GM12878 (cell line): ENCODE measurements at places on chromosomes 2 and 18.

- DNase-seq: no peak
Measured at GRCh38 chr2:102593516-102593915, 25.8 kb upstream of the SLC9A2 start.

GRCh38 chr2:69138247-69138772 lies 125.3 kb downstream of the ANTXR1 start:
- DNase-seq: no peak

GRCh38 chr2:3480352-3481010 lies 38.9 kb downstream of the ADI1 start:
- no peak for DNase-seq

GRCh38 chr18:58192519-58192918 lies 148.5 kb downstream of the NEDD4L start:
- no peak for DNase-seq

GRCh38 chr18:4319738-4320677 lies 135.1 kb downstream of the DLGAP1 start:
- peak; percentile 64 for DNase-seq

DNA sequence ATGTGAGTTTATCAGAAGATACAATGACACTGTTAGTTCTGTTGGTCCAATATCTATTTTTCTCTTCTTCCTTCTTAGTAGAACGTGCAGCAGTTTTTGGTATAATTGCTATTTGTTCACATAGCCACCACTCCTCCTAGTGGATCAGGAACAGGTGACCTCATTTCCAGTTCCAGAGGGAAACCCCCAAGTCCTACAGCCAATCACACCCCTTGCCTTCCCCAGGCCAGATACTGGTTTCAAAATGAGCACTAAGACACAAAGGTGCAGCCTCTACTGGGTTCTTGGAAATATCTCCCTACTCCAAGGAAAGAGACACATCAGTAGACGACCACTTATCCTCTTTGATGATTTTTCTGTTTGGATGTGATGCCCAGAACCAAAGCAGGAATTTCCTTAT lies 103.2 kb downstream of the TCF4 start:
- no peak for DNase-seq

DNA sequence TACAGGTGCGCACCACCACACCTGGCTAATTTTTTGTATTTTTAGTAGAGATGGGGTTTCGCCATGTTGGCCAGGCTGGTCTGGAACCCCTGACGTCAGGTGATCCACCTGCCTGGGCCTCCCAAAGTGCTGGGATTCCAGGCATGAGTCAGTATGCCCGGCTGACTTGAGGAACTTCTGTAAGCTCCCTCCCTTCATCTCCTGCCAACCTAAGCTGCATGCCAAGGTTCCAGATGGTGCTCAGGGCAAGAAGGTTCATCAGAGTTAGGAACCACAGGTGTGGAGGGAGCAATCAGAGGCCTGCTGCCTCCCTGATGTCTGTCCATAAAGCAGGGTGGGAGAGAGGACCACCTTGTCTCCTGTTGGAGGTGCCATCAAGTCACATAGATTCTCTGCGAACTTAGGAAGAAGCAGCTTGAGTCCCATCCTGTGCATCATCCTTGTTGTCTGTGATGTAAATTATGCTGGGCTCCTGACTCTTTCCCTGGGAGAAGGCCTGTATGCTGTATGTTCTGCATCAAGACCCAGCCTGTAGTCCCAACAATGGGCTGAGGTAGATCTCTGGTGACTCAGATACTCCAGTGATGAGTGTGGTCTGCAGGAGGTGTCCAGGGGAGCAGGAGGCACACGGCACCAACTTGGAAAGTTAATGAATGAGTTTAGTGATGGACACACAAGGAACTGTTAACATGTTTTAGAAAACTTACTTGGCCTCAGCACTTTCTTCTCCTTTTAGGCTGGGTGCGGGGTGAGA lies 53.1 kb downstream of the TMEM17 start:
- no peak for DNase-seq

GRCh38 chr2:133737242-133737993 lies 169.2 kb upstream of the NCKAP5 start:
- DNase-seq: no peak

GRCh38 chr2:166188084-166188483 lies 60.3 kb upstream of the SCN1A start:
- no peak for DNase-seq

DNA sequence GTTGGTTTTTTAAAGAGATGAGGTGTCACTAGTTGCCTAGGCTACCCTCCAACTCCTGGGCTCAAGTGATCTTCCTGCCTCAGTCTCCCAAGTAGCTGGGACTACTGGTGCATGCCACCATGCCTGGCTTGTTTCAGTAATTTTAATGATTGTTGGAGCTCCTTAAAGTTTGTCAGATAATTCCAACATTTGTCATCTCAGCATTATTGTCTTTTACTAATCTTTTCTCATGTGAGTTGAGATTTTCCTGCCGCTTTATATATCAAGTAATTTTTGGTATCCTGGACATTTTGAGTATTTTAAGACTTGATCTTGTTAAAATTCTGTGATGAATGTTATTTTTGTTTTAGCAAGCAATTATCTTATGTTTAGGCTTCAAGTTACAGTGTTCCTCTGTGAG lies 108.6 kb downstream of the OTX1 start:
- no peak for DNase-seq

GRCh38 chr18:79934311-79935097 lies 16.9 kb downstream of the SLC66A2 start:
- no peak for DNase-seq

DNA sequence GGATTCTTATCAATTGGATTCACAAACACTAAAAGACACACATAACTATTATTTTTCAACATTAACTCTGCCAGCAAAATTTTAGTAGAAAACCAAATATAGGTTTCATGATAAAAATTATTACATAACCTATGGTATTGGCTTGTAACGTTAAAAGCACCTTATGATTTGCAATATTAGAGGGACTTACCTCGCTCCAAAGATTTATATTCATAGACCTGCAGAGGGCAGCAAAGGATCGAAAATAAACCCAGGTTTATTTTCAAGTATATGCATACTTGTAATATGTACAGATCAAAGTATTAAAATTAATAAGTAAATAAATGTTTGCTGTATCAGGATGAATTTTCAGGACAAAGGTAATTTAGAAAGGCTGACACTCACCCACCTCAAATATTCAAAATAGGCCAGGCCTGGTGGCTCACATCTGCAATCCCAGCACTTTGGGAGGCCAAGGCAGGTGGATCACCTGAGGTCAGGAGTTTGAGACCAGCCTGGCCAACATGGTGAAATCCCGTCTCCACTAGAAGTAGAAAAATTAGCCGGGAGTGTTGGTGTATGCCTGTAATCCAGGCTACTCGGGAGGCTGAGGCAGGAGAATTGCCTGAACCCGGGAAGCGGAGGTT lies 45.3 kb downstream of the LRPPRC start:
- no peak for DNase-seq

DNA sequence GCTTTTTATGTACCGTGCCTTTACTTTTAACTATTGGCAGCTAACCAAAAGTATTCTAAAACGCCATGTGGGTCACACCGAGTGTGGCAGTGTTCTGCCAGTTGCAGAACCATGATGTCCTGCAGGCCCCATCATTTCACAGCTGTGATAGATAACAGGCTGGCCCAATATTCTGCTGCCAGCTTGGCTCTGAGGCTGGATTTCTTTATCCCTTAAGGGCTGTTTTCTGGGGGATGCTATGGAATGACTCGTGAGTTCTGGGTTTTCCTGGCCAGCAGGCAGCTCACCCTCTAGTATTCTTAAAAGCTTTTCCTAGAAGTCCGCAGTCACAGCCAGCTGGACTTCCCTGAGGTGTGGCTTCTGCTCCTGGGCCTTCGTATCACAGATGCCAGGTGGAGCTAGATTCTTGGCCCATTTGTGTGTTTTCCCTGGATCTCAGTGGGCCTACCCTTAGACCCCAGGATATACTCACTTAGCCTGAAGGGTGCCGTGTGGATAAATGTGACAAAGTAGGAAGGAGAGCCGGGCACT lies 41.0 kb downstream of the FHOD3 start:
- DNase-seq: no peak

- DNase-seq: no peak
Measured at GRCh38 chr18:59725142-59725541, 27.9 kb upstream of the CCBE1 start.

DNA sequence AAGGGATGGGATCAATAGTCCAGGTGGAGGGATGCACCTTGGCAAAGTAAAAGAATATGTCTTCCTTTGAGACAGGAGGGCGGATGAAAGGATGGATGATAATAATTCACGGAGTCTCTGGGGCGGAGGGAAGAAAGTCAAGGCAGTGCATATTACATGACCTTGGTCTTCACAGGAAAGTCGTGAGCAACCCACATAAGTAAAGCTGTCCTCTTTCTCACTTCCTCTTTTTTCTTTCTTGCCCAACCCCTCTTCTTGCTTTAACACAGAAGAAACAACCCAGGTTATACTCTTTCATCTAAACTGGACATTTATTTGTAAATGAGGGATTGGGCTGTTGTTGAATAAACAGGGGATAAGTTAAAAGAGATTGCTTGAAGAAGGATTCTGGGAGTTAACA lies 168.7 kb upstream of the SKOR2 start:
- no peak for DNase-seq

GRCh38 chr2:73106791-73107190 lies 6.0 kb downstream of the RAB11FIP5 start:
- no peak for DNase-seq

- DNase-seq: no peak
Measured at GRCh38 chr18:14085770-14086457, 46.3 kb downstream of the ZNF519 start.

DNA sequence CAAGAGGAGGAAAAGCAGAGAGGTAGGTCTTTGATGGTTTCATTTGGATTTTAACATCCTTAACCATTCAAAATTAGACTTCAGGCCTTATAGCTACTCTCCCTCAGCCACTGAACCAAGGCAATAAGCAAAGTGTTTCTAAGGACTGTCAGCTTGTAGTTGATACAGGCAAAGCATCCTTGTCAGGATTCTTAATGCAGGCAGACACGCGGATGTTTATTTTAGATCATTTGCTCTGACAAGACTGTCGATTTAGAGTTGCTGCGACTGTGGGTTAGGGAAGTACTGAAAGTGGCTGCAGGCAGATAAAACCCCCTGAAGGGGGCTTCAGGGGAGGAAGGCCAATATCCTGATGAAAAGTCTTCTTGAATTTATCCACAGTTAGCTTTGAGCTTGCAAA lies 46.6 kb downstream of the CDH20 start:
- DNase-seq: no peak

GRCh38 chr2:224925810-224926100 lies 116.5 kb downstream of the DOCK10 start:
- DNase-seq: no peak

GRCh38 chr2:214995926-214996670 lies 142.3 kb downstream of the ABCA12 start:
- DNase-seq: peak; percentile 85
